Occipital lobe (tissue), 3 donors: ENCODE measurements at places on chromosomes 3 and 15. TPM values are rescaled to one million over a fixed set of nuclear protein-coding genes. Genes with fewer than 3 reads are reported as not detected.
A peak's percentile ranks its signal among the peaks of the same experiment; 100 is the strongest.

IMPG2 gene
- total RNA-seq: 3.0 TPM

LRRC57 gene
- 16.2 TPM for total RNA-seq

PTPRG gene
- 81.4 TPM for total RNA-seq

ADGRG7 gene
- total RNA-seq: not detected

KLF15 gene
- 2.8 TPM for total RNA-seq

TEX55 gene
- not detected for total RNA-seq

GPR171 gene
- total RNA-seq: not detected

GOLGA8S gene
- total RNA-seq: not detected

CXCR6 gene
- total RNA-seq: not detected

DUOXA1 gene
- total RNA-seq: 0.31 TPM

HIGD2B gene
- 0.47 TPM for total RNA-seq

CIAO2A gene
- total RNA-seq: 36.3 TPM

ZNF80 gene
- total RNA-seq: not detected

CTXN2 gene
- total RNA-seq: 0.16 TPM

DNA sequence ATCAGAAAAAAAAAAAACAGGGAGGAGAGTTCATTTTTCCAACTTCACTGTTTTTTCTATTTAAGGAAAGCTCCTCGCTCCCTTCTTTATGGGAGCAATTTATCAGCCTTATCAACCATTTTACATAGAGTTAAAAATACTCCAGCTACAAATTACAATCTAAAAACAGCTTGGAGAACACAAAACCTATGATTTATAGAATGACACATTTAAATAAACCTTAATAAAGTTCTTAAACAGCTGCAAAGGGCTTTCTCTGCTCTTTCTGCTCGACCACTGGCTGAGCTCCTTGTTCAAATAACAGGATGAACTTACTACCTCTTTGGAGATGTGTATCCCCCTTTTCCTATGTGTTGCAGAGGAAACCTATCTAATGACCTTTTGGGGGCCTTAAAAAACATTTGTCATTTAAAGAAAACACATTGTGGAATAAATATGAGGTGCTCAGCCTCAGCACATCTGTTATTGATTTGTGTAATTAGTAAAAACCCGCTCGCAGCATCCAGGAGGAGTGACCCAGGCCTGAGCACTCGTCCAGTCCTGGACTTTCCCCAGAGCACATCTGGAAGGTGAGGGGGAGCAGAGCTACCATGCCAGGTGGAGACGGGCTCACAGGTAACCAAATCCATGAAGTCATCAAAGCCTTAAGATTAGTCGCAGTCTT lies 231.2 kb downstream of the ATP8B4 start:
- no peak for DNase-seq

GRCh38 chr3:121916189-121916588 lies 22.0 kb downstream of the SLC15A2 start:
- DNase-seq: no peak

- DNase-seq: no peak
Observed at GRCh38 chr3:146928421-146929059, 323.4 kb upstream of the PLSCR5 start.

DNA sequence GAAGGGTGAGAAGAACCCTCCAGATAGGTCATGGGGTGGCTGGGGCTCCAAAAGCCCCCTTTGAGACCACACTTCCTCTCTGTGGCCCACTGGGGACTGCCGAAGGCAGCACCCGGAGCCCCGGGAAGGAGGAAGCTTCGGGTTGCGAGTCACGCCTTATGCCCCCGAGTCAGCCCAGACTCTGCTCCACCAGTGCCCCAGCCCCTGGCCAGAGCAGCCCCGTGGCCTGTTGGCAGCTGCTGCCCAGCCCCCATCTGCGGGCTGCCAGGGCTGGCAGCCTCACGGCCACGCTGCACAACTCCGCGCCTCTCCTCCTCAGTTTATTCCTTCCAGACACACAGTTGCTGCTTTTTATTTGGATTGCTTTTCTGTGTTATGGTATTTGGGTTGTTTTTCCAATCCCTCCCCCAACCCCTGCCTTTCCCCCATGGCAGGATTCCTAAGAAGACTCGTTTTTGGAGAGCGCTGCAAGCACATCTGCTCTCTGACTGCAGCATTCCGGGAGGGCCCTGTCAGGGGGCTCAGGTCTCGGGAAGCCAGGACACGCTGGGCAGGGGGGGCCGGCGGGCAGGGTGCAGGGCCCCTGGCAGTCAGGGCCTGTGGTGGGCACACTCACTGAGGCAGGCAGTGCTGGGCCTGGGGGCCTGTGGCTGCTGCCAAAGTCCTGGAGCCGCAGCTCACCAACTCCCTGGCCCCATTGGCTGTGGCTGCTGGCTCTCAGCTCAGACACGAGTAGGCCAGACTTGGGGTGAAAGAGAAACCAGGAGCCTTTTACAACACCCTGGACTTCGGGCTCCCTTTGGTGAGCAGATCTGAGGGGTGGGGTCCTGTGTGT lies 20.2 kb downstream of the MAGEF1 start:
- DNase-seq: no peak

DNA sequence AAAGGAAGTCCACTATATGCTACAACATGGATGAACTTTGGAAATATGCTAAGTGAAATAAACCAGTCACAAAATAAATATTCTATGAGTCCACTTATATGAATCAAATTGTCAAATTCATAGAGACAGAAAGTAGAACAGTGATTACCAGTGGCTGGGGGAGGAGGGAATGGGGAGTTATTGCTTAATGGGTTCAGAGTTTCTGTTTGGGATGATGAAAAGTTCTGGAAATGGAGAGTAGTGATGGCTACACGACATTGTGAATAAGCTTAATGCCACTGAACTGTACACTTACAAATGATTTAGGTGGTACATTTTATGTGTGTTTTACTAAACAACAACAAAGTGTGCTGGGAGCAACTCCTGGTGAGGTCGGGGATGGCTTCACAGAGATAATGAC lies 38.1 kb downstream of the HOMER2 start:
- DNase-seq: no peak

GRCh38 chr15:90004671-90005070 lies 3.5 kb downstream of the ZNF710 start:
- DNase-seq: no peak

GRCh38 chr3:179063945-179064560 lies 7.6 kb downstream of the ZMAT3 start:
- no peak for DNase-seq

- peak; percentile 84 for DNase-seq
Observed at GRCh38 chr3:50649451-50649931, 25.2 kb upstream of the DOCK3 start.

DNA sequence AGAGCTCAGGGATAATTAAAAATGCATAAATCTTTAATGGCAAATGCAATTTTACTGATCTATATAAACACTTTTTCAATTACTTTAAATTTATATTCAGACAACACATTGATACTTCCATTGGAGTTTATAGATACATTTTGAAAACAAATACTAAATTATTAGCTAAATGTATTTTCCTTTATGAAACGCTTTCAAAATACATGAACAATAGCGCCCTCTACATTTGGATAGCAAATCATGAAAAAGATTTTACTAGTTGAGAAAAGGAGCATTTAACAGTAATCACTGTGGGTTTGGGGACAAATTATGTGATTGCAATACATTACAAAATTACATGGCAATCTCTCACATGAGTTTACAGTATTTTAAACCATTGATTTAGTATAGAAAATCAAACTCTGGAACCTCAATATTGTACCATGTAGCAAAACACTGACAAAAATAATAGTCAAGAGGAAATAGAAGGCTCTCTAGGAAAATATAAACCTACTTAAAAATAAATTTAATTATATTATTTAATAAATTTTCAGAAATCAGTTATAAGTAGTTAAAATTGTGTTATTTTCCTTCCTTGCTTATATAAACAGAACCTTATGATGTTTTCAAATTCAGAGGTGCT lies 207.9 kb downstream of the ZIC1 start:
- DNase-seq: no peak

GRCh38 chr3:172622916-172623700 lies 87.8 kb downstream of the NCEH1 start:
- no peak for DNase-seq

GRCh38 chr3:193498215-193498614 lies 56.5 kb downstream of the ATP13A4 start:
- no peak for DNase-seq

DNA sequence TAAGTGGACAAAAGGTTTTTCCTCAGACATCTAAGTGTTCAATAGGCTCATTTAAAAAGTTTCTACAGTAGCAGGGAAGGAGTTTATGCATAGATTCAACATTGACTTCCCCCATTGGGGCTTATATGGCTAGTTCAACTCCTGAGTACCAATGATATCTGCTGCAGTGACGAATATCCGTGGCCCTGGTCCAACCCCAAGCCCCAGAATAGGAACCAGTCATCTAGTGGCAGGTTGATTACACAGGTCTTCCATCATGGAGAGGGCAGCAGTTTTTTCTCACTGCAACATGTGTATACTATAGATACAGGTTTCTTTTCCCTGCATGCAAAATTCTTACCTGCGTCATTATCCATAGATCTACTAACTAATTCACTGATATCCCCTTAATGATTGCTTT lies 45.8 kb upstream of the KPNA4 start:
- DNase-seq: no peak

GRCh38 chr3:111534701-111535100 lies 7.3 kb upstream of the CD96 start:
- DNase-seq: no peak

DNA sequence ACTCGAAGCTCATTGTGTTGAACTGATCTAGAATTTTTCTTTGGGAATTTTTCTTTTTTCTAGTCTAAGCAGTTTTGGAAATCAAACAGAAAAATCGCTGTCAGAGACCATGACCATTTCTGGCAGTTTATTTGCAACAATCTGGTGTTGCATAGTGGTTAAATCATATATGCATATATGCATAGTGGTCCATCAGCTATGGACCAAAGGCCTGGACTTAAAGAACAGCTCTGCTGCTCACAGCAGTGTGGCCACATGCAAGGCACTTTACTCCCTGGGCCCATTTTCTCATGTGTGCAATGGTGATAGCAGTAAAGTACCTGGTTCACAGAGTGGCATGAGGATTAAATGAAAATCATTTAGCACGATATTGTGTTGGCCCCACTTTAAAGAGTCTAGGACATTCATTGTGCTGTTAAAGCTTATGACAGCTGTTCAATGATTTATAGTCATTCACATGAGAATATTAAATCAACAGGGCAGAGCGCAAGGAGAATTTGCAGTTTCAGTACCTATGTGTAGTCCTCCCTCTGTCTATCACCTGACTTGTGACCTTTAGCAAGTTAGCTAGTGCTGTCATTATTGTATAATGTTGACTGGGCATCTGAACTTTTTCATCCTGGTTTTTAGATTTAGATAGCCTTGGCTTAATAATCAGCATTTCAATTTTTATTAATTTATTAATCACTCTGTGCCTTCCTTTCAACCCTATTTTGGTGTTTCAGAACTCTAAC lies 46.4 kb downstream of the BLM start:
- no peak for DNase-seq

DNA sequence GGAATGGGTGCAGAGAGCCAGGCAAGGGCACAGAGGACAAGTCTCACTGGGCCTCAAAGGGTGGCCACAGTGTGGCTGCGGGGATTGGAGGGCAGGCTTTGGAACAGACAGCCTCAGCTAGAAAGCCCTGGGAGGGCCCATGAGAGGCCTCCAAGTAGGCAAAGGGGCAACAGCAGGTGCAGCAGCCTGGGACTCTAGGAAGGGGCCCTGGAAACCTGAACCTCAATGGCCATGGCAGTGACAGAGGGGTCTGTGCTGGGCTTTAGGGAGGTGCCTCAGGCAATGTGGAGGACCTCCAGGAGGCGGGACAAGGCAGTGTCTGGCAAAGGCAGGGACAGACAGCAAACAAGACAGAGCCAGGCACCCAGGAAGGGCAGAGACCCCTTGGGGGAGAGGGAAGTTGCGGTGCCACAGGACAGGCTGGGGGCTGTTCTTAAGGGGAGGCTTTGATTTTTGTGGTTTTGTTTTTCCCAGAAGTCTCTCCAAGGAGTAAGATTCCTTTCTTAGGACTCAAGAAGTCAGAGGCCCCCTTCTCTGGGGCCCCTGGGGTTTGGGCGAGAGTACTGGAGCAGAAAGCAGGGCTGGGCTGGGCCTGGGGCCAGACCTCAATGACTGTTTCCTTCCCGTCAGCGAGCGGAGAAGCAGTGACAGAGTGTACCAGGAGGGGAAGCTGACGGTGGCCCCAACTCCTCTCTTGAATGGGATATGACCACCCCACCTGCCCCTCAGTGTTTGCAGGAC lies 9.7 kb downstream of the STOML1 start:
- DNase-seq: no peak

- DNase-seq: no peak
Observed at GRCh38 chr15:57973534-57973933, 92.0 kb downstream of the ALDH1A2 start.

- no peak for DNase-seq
Observed at GRCh38 chr15:59008086-59008485, 20.6 kb downstream of the RNF111 start.

DNA sequence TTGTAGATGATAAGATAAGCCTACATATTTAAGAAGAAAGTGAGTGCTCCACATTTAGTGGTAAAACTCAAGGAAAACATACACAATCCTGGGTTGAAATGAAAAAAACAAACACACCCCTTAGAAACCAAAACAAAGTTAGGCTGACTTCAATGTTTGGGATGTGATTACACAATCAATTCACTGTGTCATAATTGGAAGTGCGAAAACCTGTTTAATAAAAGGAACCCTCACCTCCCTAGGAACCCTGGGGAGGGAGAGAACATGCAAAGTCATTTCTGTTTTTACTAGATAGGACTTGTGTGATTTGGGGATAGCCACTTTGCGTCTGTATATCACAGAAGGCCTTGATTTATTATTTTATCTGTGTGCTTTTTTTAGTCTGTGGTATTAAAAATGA lies 275.0 kb downstream of the NFKBIZ start:
- DNase-seq: no peak

- DNase-seq: no peak
Observed at GRCh38 chr3:70276901-70277300, 35.5 kb downstream of the MDFIC2 start.

- no peak for DNase-seq
Observed at GRCh38 chr3:46368569-46368968, 2.2 kb upstream of the CCR5 start.

- no peak for DNase-seq
Observed at GRCh38 chr15:52424856-52425431, 103.7 kb downstream of the MYO5A start.

DNA sequence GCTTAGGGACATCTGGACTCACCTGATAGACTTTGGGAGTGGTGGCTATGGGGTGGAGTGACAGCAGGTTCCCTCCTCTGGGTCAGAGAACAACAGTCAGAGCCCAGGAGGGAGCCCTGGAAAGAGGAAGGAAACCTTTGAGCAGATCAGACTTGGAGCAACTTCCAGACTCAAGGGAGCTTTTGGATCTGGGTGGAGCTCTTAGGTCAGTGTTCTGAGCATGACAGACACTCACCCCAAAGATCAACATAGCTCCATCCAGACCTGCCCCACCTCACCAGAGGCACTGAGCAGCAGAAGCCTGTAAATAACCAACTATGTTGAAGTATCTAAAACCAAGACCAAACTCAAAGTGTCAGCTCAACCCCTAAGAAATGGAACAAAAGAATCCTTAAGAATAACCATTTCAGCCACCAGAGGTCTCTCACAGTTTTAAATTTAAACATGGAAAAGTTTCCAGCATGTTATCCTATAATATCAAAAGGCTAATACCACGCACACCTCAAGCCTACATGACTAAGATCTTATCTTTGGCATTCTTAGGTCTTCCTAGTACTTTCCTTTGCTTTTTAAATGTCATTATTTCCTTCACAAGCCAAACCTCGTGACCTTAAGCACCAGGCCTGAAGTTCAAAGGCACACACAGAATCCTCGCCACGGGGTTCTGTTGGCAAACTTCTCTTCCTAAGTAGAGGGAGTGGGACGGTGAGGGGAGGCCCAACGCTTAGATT lies 56.4 kb downstream of the UMPS start:
- DNase-seq: no peak
